Neuronal stem cell (in vitro differentiated cells): ENCODE measurements at places on chromosomes 7 and 10.
A peak's percentile ranks its signal among the peaks of the same experiment; 100 is the strongest.

DNA sequence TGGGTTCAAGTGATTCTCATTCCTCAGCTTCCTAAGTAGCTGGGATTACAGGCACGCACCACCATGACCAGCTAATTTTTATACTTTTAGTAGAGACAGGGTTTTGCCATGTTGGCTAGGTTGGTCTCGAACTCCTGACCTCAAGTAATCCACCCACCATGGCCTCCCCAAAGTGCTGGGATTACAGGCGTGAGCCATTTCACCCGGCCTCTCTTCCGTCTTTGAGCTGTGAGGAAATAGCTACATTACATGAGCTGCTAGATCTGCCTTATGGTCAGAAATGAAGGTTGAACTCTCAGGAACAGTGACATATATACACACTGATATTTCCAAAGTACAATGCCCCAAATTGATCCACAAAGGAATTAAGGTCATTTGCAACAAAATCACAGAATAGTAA is 2.4 kb downstream of the BLVRA start:
- no peak overlapping the region for H3K4me3 ChIP-seq
- no peaks in the 10 kb centered on the region for H3K36me3 ChIP-seq
- H3K27ac ChIP-seq: no peak overlapping the region

GRCh38 chr10:14879124-14879927 is 660 bp downstream of the SUV39H2 start:
- H3K4me1 ChIP-seq: peaks cover 4% of the 10 kb centered on the region
- no peak for DNase-seq
- no peaks in the 10 kb centered on the region for H3K27me3 ChIP-seq
- H3K36me3 ChIP-seq: peaks cover 36% of the 10 kb centered on the region
- peak overlapping the region; percentile 74 for H3K27ac ChIP-seq
- peak overlapping the region; percentile 86 for H3K4me3 ChIP-seq

DNA sequence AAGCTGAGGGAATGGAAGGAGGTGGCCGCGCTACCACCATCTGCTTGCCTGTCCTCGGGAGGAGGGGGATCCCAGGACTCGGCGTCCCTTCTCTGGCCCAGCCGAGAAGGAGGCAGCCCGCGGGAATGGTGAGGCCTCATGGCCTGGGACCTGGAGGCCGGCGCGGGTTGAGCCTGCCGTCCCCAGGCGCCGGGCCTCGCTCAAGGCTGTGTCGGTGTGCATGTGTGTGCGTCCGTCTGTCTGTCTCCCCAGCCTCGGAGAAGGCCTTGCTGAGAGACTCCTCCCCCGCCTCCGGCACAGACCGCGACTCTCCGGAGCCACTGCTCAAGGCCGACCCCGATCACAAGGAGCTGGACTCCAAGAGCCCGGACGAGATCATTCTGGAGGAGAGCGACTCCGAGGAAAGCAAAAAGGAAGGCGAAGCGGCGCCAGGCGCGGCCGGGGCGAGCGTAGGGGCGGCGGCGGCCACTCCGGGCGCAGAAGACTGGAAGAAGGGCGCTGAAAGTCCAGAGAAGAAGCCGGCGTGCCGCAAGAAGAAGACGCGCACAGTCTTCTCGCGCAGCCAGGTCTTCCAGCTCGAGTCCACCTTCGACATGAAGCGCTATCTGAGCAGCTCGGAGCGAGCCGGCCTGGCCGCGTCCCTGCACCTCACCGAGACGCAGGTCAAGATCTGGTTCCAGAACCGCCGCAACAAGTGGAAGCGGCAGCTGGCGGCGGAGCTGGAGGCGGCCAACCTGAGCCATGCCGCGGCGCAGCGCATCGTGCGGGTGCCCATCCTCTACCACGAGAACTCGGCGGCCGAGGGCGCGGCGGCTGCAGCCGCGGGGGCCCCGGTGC is 1.3 kb downstream of the HMX3 start:
- no peak overlapping the region for H3K4me3 ChIP-seq
- peaks cover 98% of the 10 kb centered on the region for H3K27me3 ChIP-seq
- peaks cover 11% of the 10 kb centered on the region for H3K4me1 ChIP-seq
- no peaks in the 10 kb centered on the region for H3K36me3 ChIP-seq
- DNase-seq: no peak
- no peak overlapping the region for H3K27ac ChIP-seq

DNA sequence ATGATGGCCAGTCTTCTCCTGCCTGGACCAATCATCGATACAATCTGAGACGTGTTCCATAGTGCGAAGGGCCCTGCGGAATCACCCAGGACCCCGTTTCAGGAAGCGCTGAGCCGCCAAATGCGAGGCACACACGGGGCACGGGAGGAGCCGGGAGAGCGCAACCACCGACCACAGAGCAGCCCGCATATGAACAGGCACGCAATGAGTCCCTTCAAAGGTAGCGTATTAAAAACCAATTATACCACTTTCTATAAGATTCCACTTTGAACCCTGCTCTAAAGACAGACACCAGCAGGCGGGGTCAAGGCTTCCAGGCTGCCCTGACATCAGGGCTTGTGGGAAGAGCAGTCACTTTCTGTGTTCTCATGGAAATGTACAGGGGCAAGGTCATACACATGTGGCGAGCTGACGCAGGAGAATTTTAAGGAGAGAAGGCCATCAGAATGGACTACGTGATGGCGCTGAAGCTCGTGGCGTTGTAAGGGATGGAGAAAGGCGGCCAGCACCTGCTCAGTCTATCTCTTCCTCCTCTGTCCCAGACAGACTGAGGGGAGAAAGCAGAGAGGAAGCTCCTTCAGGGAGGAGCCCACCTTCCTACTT is 46.2 kb downstream of the AMZ1 start:
- no peak overlapping the region for H3K4me3 ChIP-seq
- no peak overlapping the region for H3K27ac ChIP-seq
- no peaks in the 10 kb centered on the region for H3K27me3 ChIP-seq
- peaks cover 9% of the 10 kb centered on the region for H3K36me3 ChIP-seq

DNA sequence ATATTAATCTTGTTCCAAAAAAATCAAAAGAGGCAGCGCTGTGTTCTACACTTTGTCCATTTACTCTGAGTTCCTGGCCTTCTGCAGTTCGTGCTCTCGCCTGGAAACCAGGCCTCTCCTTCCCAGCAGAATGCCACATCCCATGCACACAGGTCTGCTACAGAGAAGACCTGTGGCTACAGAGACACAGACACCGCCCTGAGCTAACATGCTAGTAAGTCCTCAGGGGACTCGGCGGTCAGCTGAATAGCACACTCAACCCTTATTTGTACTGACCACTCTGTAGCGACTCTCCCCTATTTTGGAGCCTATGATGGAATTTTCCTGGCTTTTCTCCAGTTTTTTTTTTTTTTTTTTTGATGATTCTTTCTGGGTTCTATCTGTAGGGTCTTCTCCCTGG is 12.8 kb downstream of the CREB3L2 start:
- H3K4me1 ChIP-seq: peaks cover 2% of the 10 kb centered on the region
- H3K27ac ChIP-seq: no peak overlapping the region
- H3K36me3 ChIP-seq: no peaks in the 10 kb centered on the region
- DNase-seq: no peak
- H3K27me3 ChIP-seq: no peaks in the 10 kb centered on the region

- H3K4me1 ChIP-seq: peaks cover 11% of the 10 kb centered on the region
- no peaks in the 10 kb centered on the region for H3K36me3 ChIP-seq
- DNase-seq: no peak
- H3K4me3 ChIP-seq: no peak overlapping the region
- no peaks in the 10 kb centered on the region for H3K27me3 ChIP-seq
- no peak overlapping the region for H3K27ac ChIP-seq
Observed at GRCh38 chr7:42603496-42603895, 308.4 kb downstream of the C7orf25 start.

GRCh38 chr7:111660478-111660877 is 98.2 kb upstream of the IMMP2L start:
- no peaks in the 10 kb centered on the region for H3K36me3 ChIP-seq
- DNase-seq: no peak

- no peak for DNase-seq
- H3K4me1 ChIP-seq: no peaks in the 10 kb centered on the region
- H3K27ac ChIP-seq: no peak overlapping the region
- H3K27me3 ChIP-seq: no peaks in the 10 kb centered on the region
- no peaks in the 10 kb centered on the region for H3K36me3 ChIP-seq
Observed at GRCh38 chr7:67984326-67984725, 987.7 kb downstream of the TYW1 start.

DNA sequence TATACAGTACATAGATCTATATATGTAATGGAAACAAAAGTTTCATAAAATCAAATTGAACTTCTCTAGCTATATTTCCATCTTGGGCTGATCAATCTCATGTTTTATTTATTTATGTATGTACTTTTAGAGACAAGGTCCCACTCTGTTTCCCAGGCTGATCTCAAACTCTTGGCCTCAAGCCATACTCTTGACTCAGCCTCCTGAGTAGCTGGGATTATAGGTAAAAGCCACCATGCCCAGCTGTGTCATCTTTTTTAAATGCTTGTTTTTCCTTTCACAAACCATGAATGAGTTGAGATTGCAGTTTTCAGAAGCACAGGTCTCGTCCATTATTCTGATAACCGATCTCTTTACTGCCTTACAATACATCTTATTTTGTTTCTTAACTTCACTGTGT is 400.9 kb downstream of the KCNMA1 start:
- no peaks in the 10 kb centered on the region for H3K36me3 ChIP-seq
- DNase-seq: no peak
- H3K27me3 ChIP-seq: no peaks in the 10 kb centered on the region
- H3K27ac ChIP-seq: no peak overlapping the region
- no peak overlapping the region for H3K4me3 ChIP-seq

- H3K36me3 ChIP-seq: no peaks in the 10 kb centered on the region
- no peaks in the 10 kb centered on the region for H3K4me1 ChIP-seq
- no peak for DNase-seq
- no peaks in the 10 kb centered on the region for H3K27me3 ChIP-seq
- H3K4me3 ChIP-seq: no peak overlapping the region
Observed at GRCh38 chr10:58412502-58412961, 27.3 kb downstream of the TFAM start.

DNA sequence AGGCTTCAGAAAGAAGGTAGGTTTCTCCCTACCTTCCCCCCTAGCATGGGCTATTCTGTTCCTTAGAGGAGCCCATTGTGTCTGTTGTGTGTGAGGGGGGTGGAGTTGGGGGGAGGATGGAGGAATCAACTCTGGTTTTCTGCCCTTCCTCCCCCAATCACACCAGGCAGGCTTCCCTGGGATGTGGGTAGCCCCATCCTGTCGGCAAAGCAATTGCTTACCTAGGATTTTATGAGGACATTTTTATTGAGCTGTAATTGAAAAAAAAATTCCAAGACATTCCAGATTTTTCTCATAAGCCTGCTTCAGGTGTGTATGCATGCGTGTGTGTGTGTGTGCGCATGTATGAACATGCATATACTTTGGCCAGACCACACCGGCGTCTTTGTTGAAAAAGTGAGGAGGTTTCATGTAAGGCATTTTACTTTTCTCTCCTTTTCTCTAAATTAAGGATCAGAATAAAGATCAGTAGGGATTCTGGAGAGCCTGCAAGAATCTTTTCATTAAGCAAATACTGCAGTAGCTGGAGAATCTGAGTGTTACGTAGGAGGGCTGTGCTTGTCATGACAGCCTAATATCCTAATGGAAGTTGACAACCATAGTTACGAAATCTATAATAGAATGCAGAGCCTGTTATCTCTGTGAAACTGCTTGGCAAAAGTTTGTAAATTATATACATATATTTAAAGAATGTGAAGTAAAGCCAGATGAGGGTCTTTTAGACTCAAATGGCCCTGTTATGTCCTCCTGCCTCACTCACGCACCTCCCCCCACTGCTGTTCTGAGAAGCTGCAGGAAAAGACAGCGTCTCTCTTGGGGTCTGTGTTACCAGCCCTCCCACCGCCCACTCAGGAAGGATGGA is 27.3 kb upstream of the SAMD8 start:
- DNase-seq: no peak
- peaks cover 31% of the 10 kb centered on the region for H3K4me1 ChIP-seq
- H3K4me3 ChIP-seq: no peak overlapping the region
- H3K36me3 ChIP-seq: no peaks in the 10 kb centered on the region
- peak overlapping the region; percentile 17 for H3K27ac ChIP-seq
- H3K27me3 ChIP-seq: no peaks in the 10 kb centered on the region

- no peaks in the 10 kb centered on the region for H3K36me3 ChIP-seq
- DNase-seq: no peak
- H3K27me3 ChIP-seq: no peaks in the 10 kb centered on the region
- H3K4me1 ChIP-seq: no peaks in the 10 kb centered on the region
Observed at GRCh38 chr10:90806677-90807076, 51.2 kb downstream of the HTR7 start.

DNA sequence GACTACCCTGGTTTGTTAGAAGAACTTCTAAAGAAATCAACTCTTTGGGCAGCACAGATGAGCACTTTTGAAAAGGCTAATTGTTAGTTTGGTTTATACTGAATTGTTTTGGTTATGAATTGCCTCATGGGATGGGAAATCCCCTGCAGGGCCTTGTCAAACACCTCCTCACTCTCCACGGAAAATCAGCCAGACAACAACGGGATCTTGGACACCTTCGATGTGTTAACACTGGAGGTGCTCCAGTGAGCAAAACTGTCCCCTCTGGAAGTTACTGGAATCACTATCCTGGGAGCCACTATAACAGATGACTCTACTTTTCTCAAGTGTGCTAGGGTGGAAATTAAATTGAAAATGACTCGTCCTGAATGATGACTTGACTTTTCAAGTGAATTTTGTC is 38.7 kb downstream of the CDK6 start:
- no peak overlapping the region for H3K4me3 ChIP-seq
- no peaks in the 10 kb centered on the region for H3K36me3 ChIP-seq
- DNase-seq: no peak

- peaks cover 26% of the 10 kb centered on the region for H3K27me3 ChIP-seq
- H3K4me1 ChIP-seq: peaks cover 5% of the 10 kb centered on the region
- H3K36me3 ChIP-seq: no peaks in the 10 kb centered on the region
Observed at GRCh38 chr10:117007080-117007479, 2.1 kb upstream of the SHTN1 start.

- DNase-seq: no peak
- H3K27me3 ChIP-seq: no peaks in the 10 kb centered on the region
- no peaks in the 10 kb centered on the region for H3K4me1 ChIP-seq
- no peaks in the 10 kb centered on the region for H3K36me3 ChIP-seq
- H3K27ac ChIP-seq: no peak overlapping the region
- H3K4me3 ChIP-seq: no peak overlapping the region
Observed at GRCh38 chr7:108686494-108686893, 116.8 kb downstream of the DNAJB9 start.

DNA sequence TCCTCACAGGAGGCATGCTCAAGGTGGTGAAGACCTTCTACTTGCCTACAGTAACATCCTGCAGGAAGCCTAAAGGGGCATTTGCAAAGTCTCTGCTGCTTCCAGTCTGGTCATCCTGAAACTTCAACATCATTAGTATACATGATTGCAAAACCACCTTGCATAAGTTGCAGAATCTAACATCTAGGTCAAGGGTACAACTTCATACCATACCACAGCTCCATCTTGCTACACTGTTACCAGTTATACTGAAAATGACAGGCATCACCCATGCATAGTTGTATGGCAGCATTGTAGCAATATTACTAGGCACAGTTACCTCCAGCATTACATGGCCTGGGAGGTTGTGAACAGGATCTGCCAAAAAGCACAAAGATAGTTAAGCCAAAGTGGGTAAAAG is 13.7 kb upstream of the MACROH2A2 start:
- H3K36me3 ChIP-seq: no peaks in the 10 kb centered on the region
- H3K4me1 ChIP-seq: peaks cover 1% of the 10 kb centered on the region
- no peak overlapping the region for H3K27ac ChIP-seq
- no peak overlapping the region for H3K4me3 ChIP-seq
- H3K27me3 ChIP-seq: peaks cover 18% of the 10 kb centered on the region
- no peak for DNase-seq
